Right forelimb (tissue), 1 donor: ENCODE measurements at places on chromosomes 13 and 19.

GRCh38 chr13:107088061-107088460 lies 520.1 kb upstream of the ARGLU1 start:
- DNase-seq: no peak

GRCh38 chr13:112804374-112804773 lies 114.5 kb downstream of the ATP11A start:
- DNase-seq: no peak

DNA sequence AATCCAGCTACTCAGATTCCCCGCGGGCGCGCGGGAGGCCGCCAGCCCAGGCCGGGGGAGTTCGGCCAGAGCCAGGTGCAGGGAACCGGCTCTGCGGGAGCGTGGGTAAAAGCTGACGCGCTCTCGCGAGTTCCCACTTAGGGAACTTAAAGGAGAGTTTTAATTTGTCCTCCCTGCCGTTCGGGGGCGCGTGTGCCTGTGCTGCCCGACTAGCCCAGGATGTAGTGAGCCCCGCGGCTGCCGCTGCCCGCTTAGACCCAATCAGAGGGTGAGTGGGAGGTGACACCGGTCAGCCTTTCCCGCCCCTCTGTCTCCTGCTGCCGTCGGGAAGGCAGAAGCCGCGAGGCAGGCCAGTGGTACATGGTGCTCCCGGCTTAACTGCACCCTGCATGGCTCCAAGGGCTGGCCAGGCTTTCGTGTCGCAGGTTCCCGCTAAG lies 36.0 kb upstream of the NEK3 start:
- peak; percentile 66 for DNase-seq

GRCh38 chr13:44719857-44720671 lies 143.9 kb upstream of the TSC22D1 start:
- DNase-seq: no peak

DNA sequence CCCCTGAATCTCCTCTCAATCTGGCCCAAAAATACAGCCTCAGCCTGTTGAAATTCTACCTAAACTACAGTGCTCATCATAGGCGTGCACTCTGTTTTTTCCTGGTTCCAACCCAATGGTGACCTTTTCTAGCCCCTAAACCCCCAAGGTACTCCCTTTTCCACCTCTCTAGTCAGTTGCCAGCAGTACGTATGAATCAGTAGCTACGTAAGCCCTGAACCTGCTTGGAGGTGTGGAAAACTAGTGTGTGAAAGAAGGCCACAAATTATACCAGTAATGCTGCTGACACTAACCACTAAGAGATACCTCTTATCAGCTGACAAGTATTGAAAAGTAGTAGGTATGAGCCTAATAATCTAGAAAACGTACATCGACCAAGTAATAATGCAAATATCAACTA lies 60.9 kb downstream of the FOXO1 start:
- DNase-seq: no peak

DNA sequence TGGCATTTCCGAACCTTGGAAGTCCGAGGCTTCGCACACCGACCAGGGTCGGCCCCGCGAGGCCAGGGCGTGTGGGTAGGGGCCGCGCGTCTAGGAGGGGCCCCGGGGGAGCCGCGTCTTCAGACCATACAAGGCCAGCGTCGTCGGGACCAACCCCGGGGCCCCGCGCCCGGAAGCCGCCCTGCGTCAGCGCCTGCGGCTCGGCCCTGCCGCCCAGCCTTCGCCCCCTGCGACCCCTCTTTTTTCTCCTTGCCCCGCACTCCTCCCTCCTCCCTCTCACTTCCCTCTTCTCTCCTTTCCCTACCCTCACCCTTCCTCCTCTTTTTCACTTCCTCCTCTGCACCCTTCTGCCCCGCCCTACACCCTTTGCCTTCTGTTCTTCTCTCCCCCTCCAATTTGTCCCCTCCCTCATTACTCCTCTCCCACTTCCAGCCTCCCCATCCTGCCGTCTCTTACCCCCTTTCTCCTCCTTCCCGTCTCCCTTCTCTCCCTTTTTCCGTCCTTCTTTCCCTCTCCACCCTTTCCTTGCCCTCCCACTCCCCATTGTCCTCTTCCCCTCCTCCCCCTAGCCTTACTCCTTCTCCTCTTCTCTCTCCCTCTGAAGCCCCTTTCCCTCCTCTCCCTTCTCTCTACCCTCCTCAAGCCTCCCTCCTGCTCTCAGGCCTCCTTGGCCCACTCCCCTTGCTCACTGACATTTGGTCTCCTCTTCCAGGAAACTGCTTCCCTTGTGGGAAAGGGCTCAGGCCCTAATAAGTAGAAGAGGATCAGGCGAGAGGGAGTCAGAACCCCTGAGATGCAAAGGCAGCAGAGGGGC lies 2.2 kb upstream of the PLEKHG2 start:
- DNase-seq: peak; percentile 82

DNA sequence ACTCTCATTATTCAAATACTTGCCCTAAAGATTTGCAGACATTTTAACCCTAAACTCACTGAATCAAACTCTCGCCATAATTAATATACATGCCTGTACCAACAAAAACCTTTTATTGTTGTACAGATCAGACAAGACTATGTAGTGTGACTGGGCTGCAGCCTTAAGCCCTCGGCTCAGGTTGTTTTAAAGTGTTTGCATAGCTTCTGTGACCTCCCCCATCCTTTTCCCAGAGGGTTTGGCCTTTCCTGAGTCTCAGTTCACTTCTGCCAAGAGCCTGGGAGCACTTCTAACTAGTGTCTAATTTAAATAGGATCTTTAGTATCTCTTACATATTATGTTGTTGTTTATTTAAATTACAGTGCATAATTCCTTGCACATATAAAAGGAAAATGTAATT lies 158.2 kb downstream of the HS6ST3 start:
- DNase-seq: no peak

GRCh38 chr13:75818179-75818967 lies 182.2 kb downstream of the LMO7 start:
- no peak for DNase-seq

DNA sequence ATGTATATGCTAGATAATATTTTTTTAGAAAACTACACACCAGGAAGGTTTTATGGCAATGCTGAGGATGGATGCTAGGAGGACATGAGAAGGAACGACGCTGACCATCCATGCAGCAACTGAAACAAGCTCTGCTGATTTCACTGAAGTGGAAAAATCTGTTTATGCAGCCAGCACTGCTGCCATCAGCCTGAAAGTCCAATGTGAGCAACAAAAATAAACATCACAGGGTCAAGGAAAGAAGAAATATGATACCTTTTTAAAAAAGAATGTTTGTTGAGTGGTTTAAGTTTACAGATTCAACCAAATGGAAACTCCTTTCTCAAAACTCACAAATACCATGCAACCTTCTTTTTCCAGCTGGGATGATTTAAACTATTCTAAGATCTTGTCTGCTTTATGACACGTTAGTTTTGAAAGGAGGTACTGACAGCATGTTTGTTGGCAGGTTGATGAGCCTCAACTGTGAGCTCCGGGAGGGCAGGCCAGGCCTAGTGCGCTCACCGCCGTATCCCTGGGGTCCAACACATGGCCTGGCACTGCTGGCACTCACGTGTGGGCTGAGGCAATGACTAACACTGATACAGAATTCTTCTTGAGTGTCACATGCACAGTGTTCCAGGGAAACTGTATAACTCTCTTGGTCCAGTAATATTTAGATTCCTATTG lies 46.8 kb downstream of the LATS2 start:
- no peak for DNase-seq

DNA sequence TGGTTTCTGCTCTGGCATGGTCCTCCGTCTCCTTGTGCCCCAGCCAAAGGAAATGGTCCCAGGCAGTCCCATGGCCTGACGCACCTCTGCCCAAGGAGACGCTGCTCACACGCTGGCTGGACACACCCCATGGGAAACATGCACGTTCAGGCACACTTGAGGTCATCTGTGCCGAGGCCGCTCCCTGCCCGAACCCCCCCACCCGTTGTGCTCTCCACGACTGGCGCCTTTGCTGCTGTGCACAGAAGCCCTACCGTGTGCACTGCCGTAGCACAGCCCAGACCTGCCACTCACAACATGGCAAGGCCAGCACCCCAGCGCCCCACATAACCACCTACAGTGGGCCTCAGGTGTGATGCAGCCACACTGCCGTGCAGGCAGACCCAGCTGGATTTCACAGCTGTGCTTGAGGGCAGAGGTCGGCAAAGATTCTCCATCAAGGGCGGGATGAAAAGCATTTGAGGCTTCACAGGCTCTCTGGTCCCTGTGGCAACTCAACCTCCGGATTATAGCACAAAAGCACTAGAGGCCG lies 65.7 kb downstream of the SPACA7 start:
- DNase-seq: no peak

DNA sequence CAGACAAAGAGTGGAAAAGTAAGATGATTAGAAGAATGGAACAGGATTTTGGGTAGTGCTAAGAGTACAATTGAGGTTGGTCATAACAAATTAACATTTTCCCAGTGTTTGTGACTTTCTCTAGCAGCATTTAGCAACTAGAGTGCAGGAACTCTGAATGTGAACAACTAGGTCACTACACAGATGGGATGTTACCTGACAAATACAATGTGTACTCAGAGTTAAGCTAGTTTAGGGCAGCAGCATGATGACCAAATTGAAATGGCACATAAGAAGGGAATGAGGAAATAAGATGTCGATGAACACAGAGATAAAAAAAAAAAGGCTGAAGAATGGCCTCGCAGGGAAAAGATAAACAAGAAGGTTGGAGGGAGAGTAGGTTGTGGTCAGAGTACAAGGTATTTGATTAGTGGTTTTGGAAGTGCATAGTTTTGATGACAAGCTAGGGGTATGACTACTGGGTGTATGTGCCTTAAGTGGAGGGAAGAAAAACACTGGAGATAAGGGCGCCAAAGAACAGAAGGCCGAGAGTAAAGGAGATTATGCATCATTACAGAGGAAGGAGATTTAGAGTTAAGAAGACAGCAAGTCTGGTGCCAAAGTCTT lies 381.1 kb downstream of the FGF14 start:
- no peak for DNase-seq

DNA sequence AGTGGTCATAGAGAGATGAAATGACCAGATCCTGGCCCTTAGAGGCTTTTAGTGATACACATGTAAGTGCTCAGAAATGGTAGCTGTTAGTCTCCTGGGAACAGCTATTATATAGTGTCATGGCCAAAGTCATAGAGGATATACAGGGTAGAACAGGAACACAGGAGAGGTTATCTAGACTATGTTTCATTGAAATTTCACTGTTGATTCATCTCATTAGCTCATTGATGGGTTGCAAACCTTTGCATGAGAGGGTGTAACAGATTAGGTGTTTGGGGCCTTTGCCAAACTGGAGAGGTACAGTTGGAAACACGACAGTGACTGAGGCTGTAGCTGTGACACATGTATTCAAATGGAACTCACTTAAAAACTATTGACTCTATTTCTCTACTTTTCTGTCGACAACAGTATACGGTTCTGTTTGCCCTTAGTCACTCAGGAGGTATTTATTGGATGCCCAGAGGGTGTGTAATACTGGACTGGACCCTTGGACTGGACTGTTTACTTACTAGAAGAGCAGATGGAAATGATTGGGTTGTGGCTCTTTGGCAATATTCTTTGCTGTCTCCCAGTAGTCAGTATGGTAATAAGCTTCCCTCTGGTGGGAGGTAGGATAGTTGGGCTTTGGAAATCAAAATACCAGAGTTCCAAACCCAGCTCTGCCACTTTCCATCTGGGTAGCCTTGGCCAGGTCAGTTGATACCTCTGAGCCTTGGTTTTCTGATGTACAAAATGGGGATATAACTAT lies 29.8 kb downstream of the ARHGAP35 start:
- no peak for DNase-seq

GRCh38 chr19:57067440-57067839 lies 52.3 kb upstream of the USP29 start:
- no peak for DNase-seq

- no peak for DNase-seq
These were observed 15.0 kb downstream of the MYO9B start for GRCh38 chr19:17090583-17090982.

- no peak for DNase-seq
These were observed 353.1 kb downstream of the EFNB2 start for GRCh38 chr13:106182404-106182803.

DNA sequence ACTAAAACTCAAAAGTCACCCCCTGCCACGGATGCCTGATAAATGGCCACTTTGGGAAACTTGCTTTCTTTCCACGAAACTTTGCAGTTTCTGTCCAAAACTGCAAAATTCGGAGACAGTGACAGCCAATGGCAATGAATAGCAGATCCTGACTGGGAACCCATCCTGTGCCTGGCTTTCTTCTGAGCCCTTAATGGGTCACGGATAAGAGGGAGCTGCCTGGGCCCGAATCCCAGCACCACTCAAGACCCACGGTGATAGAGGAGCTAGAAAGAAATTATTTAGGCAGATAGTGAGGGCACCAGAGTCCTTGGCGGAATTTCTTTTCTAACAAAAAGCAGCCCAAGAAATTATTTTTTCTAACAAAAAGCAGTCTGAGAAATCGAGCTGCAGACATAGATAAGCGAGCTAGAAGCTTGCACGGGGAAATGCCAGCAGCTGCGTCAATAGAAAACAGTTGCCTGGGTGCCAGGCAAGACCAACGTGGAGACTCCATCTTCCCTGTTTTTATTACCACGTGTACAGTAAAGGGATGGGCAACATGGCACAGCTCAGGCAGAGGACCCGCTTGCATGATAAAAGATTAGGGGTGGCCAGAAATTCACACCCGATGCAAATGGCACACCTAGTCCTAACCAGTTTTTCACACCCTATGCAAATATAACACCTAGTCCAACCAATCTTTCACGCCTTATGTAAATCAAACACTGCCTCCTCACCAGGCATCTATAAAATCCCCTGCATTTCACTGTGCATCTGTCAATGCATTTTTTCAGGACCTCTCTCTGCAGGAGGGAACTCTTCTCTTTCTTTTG lies 7.1 kb upstream of the HSH2D start:
- no peak for DNase-seq

GRCh38 chr19:38228491-38229439 lies 4.7 kb upstream of the DPF1 start:
- DNase-seq: no peak

GRCh38 chr19:3108775-3109174 lies 14.6 kb downstream of the GNA11 start:
- DNase-seq: no peak

DNA sequence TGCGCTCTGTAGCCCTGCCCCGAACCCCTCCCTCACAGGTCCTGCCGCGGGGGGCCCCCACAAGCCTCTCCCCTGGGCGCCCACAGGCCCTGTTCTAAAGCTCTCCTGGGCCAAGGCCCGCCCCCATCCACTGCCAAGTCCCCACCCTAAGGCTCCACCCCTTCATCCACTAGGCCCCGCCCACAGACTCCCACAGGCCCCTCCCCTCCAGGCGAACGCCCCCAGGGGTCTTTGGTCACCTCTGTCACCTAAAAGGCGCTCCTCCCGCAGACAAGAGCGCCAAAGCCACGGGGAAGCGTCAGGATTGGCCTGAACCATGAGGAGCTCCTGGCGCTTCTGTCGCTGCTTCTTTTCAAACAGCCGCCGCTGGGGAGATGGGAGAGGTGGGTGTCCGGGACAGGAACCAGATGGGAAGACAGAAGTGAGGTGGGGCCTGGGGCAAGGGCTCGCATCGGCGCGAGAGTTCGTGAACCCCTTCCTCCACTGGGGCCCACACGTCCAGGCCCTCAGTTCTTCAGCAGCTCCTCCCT lies 2.3 kb downstream of the TULP2 start:
- no peak for DNase-seq

GRCh38 chr19:3733549-3734309 lies 25.5 kb downstream of the TJP3 start:
- DNase-seq: no peak

GRCh38 chr19:55461974-55462626 lies 658 bp upstream of the ISOC2 start:
- DNase-seq: no peak
